ENCODE measurements at places on chromosomes 2 and 18.

GRCh38 chr2:71804281-71804751 is 343.3 kb downstream of the CYP26B1 start:
- DNase-seq = no peak

GRCh38 chr2:118489712-118490299 is 357.6 kb downstream of the EN1 start:
- no peak for DNase-seq

GRCh38 chr18:59062643-59063006 is 77.1 kb upstream of the SEC11C start:
- DNase-seq = no peak

DNA sequence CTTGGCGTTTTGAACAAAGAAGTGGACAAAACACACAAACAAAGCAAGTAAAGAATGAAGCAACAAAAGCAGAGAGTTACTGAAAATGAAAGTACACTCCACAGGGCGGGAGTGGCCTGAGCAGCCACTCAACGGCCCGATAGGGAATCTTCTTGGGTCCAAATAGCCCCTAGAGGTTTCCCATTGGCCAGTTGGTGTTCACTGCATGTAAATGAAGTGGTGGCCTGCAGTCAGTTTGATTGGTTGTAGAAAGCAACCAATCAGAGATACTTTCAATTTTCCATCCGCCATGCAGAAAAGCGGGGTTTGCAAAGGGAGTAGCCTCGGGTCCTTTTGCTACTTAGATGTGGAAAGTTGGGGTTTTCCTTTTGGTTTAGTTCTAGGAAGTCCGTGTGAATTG is 31.6 kb downstream of the CYBRD1 start:
- DNase-seq = no peak

GRCh38 chr2:160332318-160332717 is 132.2 kb upstream of the ITGB6 start:
- DNase-seq = no peak

GRCh38 chr2:8103085-8103708 is 578.7 kb upstream of the ID2 start:
- no peak for DNase-seq

DNA sequence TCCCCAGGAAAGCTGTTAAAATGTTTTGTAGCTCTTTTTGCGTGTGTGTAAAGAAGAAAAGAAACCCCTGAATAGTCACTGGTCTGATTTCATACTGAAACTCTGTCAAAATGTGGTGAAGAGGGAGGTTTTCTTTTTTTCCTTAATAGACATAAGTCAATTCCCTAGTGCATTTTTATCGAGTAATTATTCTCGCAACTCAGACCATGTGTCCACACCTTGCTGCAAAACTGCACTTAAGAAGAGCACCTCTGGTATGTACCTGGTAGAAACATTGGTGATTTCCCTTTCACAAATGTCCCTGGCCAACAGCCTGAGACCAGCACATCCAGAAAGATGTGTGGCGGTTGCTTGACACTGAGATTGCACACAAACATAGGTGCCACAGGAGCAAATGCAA is 159.9 kb downstream of the ZNF521 start:
- no peak for DNase-seq

- no peak for DNase-seq
These were observed 52.5 kb upstream of the MCFD2 start for GRCh38 chr2:46967990-46968647.

DNA sequence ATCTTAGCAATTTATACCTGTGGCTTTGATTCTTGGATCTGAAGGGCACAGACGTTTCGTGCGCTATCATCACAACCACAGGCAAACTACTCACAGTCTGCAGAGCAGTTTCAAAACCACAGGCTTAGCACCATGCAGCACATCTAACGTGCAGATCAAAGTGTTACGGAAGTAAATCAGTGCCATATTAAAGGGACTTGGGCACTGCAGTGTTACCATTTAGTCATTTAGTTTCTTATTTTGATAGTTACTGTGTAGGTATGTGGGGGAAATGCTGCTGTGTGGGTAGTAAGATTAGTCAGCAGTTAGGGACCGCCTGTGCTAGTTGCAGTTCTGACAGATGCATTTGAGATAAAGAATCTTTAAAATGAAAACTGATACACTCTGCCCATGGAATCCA is 384.0 kb downstream of the NBAS start:
- peak; percentile 70 for DNase-seq

- no peak for DNase-seq
These were observed 10.2 kb upstream of the ZNF407 start for GRCh38 chr18:74587441-74587840.

GRCh38 chr2:172937884-172938712 is 137.5 kb upstream of the MAP3K20 start:
- no peak for DNase-seq

- no peak for DNase-seq
These were observed 236.8 kb downstream of the SETBP1 start for GRCh38 chr18:44917216-44918141.

DNA sequence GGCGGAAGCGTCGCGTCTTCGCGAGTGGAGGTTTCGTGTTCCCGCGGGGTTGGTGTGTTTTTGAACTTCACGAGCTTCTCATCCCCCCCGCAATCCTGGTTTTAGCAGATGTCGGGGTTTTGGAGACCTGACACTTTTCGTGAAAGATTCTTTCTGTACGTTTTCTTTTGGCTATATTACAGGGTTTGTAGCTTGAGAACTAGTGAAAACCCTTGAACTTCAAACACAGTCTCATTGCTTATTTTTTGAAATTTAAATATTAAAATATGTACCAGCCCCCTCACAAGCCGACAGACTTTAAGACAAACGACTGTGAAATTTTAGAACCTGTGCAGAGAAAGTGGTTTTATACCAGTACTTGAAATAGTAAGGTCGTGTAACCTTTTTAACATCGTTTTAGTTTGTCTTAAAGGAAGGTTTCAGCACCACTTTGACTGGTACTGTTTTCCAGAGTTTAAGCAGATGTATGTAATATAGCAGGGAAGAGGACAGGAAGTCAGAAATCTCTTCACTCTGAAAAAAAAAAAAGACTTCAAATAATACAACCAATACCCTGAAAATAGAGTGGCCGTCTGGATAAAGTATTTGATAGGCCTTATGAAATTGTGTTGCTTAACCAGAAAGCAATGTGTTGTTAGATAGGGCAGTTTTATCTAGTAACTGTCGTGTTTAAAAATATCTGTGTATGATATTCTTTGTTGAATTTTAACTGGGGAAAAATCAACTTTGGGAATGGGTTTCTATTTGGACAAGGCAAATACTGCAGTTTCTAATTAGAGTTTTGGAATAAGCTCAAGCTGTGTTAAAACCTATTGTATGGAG is 1.4 kb downstream of the SPATS2L start:
- DNase-seq = peak; percentile 9

GRCh38 chr2:196851088-196851487 is 41.9 kb upstream of the C2orf66 start:
- DNase-seq = no peak

DNA sequence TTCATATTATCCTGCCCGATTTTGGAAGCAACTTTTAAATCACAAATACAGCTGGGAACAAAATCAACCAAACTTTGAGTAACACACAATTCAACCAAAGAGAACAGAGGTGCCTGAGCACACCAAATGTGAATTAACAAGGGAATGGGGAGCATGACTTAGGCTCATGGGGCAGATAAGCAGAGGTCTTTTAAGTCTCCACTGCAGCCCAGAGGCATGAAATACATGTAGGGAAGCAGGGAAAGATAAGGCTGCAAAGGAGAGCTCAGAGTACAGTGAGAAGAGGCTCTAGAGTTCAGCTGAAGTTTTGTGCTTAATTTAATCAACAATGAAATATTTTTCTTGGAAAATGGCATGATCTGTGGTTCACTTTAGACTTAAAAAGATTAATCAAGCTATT is 49.0 kb downstream of the CYTIP start:
- no peak for DNase-seq

- DNase-seq = no peak
These were observed 1.7 kb upstream of the SMAD4 start for GRCh38 chr18:51028201-51028805.

- no peak for DNase-seq
These were observed 221.2 kb downstream of the TGIF1 start for GRCh38 chr18:3671176-3671575.

DNA sequence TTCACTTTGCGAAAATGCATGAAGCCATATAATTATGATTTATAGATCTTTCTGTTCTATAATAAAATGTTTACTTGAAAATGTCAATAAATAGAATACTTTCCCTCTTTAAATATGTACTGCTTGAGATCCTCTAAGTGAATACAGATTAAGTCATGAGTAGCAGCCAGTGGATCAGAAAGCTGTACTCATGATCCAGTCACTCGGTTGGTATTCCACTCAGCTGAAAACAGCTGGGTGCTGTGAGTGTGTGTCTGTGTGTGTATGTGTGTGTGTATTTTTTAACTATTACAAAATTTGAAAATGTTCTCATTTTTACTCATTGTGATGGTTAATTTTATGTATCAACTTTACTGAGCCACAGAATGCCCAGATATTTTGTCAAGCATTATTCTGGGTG is 141.6 kb upstream of the CYP26B1 start:
- no peak for DNase-seq

- DNase-seq = no peak
These were observed 808.7 kb upstream of the PIK3C3 start for GRCh38 chr18:41146301-41146700.

DNA sequence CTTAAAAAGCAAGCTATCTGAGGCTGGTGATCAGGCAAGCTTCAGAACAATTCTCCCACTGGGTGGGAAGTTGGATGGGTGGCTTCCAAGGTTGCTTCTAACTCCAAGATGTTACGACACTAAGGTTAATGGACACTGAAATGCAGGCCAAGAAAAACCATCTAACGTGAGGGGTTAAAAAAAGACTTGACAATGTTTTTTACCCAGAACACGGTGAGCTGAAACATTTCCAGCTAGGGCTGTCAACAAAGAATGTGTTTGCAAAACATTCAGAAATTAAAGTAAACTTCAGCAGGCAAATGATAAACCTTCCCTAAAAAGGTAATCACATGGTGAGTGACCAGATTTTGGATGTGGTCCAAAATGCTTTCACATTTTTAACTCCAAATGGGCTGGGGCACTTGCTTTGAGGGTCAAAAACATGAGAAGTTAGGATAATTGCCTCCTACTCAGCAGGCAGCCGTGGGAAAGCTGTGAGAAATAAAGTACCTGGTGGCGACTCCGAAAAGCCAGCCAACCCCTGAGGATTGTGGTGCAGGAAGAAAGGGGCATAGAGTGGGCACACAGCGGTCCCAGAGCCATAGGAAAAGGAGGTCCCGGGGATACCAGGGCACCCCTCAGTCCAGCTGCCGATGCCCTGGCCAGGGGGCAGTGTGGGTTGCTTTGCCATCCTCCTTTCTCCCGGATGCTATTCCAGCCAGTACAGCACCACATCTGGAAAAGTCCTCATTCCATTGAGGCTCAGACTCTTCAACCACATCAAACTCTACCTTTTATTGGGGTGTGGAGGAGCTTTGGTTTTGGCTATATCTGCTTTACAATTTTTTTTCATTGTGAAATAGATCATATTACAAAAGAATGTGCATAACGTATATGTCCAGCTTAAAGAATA is 90.0 kb upstream of the ATL2 start:
- DNase-seq = no peak

DNA sequence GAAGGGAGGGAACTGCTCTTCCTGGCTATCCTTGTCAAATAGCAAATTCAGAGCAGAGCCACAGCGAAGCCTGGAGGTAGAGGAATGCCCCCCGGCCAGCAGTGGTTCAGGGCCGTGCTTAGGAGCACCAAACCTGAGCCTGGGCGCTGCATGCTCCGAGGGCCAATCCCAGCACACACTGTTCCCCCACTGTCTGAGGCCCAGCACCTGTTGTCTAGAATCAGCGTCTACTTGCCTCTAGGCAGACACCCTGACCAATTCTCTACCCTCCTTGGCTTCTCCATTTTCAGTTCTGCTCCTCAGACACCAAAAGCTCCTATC is 177.6 kb upstream of the PKDCC start:
- DNase-seq = no peak

- no peak for DNase-seq
These were observed 255.9 kb upstream of the SPRED2 start for GRCh38 chr2:65688141-65688886.

DNA sequence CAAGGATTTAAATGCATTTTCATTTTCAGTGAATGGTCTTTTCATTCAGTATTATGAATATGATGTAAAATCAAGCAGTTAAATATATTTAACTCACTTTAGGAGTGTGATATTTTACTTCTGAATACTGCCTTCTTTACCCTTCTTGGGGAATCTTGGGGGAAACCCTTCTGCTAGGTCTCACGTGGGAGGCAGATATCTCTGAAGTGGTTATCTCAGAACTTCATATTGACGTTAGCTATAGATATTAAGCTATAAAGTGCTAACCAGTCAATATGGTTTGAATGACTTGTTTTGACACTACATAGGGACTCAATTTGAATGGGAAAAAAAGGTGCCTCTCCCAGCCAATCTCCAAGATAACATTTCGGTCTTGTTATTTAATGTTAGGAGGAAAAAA is 9.8 kb downstream of the REL start:
- DNase-seq = peak; percentile 22

- no peak for DNase-seq
These were observed 112.3 kb downstream of the PXDN start for GRCh38 chr2:1632002-1632348.

- DNase-seq = no peak
These were observed 567 bp downstream of the NT5C1B start for GRCh38 chr2:18588802-18589201.

DNA sequence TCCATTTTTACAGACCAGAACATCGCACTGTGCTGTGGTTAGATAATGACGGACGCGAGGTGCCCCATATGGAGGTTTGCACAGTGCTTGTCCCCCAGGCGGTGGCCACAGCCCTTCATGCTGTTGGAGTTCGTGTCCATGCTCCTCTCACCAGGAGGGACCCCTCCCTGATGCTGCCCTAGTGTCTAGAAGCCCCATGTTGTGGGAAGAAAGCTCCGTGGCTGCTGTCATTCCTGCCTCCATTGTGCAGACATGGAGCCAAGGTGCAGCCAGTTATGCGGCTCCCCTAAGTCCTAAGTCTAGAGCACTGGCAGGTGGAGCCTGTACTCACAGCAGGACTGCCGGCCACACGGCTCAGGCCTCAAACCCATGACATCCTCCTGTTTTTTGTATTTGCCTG is 464.9 kb downstream of the EIPR1 start:
- no peak for DNase-seq
